ENCODE measurements at places on chromosomes 11 and 22.

GRCh38 chr11:92253945-92254344 is 29.3 kb downstream of the FAT3 start:
- no peak for DNase-seq

DNA sequence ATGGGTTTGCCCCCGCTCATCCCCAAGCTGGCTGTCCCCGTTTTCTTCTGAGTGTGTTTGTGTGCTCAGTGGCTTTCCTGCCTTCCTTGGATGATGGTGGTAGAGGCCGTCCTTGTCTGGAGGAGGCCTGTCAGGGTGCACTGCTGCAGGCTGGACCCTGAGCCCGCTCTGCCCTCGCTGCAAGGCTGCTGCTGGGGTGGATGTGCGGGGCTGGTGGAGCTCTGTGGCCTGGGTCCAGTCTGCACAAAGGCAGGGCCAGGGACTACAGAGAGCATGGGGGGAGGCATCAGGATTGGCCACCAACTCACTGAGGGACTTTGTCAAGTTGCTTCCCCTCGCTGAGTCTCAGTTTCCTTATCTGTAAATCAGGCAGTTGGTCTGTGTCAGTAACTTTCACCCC is 275.0 kb downstream of the KIRREL3 start:
- no peak for DNase-seq

GRCh38 chr11:85494396-85494795 is 132.7 kb downstream of the DLG2 start:
- DNase-seq, result no peak

DNA sequence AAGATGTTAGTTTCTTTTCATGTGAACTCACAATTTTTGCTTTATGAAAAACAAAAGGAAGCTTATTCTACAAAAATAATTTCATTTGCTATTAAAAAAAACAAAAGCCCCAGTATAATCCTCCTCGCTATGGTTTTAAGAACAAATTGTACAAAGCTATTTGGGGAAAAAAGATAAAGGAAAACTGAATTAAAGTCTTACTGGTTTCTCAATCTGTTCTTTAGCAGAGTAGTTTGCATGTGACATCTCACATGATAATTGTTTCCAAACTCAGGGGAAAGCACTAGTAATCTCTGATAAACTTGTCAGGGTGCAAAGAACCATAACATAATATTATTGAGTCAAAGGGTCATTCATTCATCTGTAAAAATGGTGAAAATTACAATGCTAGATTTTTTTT is 2.9 kb upstream of the DDI1 start:
- no peak for DNase-seq

DNA sequence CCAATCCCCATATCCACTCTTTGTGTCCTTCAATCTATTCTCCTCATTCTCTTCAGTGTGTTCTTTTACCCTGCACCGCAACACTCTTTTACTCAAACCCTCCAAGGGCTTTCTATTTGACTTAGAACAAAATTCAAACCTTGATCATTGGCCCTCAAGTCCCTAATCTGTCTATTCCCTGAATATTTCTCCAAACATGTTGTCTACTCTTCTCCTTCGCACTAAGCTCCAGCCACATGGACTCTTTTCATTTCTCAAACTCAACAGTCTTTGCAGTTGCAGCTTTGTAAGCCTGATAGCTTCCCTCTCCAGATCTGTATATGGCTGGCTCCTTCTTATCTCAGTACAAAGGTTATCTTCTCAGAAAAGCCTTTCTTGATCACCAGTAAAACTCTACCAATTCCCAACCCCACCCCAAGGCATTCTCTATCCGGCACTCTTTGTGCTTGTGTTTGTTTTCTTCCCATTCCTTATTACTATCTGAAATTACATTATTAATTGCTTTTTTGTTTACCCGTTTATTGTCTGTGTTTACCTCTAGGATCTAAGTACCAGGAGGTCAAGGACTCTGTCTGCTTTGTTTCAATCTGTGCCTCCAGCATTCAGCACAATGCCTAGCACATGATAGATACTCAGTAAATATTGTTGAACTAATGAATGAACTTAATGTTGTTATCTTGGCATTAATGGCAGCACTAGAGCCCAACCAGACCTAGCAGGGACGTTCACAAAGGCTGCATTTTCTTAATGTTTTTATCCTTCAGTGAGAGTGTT is 147.4 kb downstream of the BBOX1 start:
- DNase-seq, result no peak

DNA sequence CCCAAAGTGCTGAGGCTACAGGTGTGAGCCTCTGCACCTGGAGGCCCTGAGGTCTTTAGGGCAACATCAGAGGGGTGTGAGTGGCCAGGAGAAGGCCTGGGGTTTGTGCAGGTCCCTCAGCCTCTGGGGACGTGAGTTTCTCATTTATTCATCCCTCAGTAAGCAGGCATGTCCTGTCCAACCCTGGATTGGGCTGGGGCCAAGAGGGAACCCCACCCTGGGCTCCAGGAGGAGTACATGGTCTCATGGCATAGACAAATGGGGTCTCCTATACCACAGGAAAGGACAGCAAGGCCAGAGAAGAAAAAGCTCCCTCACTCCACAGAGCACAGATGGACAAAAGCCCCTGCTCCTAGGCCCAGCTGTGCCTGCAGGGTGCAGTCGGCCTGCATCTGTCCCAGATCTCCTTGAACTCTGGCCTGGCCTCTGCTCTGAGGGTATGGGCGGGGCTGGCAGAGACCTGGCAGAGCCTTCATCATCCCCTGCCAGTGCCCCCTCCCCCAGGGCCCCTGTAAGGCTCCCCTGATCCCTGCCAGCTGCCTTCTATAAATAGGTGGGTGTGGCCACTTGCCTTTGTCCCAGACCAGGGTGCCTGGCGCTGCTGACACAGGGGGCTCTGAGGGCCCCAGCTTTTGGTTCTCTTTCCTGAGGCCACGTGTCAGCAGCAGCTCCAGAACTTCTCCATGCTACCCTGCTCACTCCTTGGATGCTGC is 34.6 kb downstream of the A4GALT start:
- no peak for DNase-seq
